ENCODE measurements at places on chromosomes 3 and 15.

- no peak for DNase-seq
Observed at GRCh38 chr15:66899555-66900350, 165.6 kb upstream of the SMAD3 start.

DNA sequence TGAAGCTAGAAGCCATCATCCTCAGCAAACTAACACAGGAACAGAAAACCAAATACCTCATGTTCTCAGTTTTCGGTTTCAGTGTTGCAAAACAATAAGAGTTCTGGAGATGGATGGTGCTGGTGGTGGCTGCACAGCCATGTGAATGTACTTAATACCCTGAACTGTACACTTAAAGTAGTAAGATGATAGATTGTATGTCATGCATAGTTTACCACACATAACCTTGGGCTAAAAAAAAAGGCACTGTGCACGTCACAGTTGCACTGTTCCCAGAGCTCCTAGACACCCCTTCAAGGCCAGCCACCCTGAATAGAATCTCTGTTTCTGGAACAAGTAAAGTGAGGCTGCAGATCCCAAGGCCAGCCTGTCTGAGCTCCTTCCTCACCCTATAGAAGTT is 243.3 kb upstream of the IGF1R start:
- no peak for DNase-seq

GRCh38 chr3:39388741-39389248 is 5.6 kb downstream of the SLC25A38 start:
- no peak for DNase-seq

DNA sequence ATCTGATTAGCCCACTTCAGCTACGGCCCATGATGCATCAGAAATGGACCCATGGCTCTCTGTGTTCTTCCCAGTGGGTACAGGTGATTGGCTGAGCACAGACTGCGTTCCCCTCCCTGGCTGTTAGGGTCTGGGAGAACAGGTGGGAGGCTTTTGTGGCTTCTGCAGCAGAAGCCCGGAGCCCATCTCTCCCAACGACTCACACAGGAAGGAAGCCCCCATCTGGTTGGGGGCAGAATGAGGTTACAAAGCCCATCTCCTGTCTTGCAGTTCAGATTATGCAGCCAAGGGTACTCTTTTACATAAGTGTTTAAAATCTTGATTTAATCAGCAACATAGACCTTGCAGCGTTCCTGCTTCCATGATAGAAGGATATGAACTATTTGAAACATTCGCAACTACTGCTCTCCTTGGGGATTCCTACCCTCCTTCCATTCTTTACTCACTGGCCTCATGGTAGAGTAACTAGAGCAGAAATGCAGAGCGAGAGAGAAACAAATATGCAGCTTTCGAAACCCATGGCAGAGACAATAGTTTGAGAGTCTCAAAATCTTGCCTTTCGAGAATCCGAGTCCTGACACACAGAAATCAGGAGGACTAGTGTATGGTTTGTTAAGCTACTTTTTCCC is 291.3 kb downstream of the TLE3 start:
- DNase-seq: no peak

- no peak for DNase-seq
Observed at GRCh38 chr3:104907507-104907906, 459.2 kb upstream of the ALCAM start.

DNA sequence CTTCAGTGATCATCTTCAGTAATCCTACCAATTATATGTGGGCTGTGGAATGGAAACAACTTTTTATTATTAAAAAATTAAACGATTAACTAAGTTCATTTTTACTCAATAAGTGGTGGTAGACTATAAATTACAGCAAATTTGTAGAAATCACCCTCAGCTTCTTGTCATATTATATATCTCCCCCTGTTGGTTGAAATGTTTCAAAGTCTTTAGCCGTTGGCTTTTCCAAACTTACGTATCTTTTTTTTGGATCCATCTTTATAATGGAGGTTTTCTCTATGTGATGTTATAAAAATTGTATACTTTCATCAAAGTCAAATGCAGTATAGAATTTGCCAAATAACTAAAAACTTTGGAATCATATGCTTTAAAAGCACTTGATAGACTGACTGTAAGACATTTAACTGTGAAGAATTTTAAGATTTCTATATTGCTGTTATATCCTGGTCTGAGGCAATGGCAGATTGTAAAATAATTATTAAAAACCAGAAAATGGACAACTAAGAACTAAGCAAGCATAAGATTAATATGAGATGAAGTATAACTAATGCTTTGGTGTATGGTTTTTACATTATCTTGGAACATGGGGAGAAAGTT is 44.7 kb downstream of the ATP11B start:
- DNase-seq: no peak

- no peak for DNase-seq
Observed at GRCh38 chr3:139259398-139259797, 84.4 kb upstream of the MRPS22 start.

GRCh38 chr15:52423852-52424251 is 104.8 kb downstream of the MYO5A start:
- no peak for DNase-seq

DNA sequence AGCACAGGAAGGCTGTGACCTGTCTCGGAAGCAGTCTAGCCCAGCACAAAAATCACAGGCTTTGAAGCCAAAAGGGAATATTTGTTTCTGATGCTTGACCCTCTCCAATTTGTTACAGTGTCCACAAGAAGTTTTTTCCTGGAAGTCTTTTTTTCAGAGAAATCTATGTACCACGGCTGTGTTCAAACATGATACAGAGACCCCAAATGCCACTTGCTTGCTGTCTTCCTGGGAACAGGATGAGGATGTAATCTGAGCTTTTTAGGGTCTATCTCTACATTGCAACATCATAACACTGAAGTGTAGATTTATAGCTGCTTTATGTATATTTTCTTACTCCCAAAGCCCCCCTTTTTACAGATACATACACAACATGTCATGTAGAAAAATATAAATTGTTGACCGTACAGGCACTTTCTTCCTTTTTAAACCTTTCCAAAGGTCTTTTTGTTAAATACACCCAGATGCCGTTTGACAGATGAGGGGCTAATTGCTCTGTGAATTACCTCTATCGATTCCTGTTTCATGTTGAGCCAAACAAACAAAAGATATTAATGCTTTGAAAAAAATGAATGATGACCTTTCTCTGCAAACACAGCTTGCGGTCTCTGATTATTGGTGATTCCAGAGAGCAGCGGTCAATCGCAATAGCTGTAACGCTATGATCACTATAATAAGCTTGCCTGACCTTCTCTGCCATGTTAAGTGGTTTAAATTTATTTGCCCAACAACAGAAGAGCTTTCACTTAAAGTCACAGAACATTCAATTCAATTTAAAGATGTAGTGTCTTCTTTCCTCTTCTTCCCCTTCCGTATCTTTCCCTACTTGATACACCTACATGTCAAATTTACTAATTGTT is 875.9 kb upstream of the NR2F2 start:
- no peak for DNase-seq

DNA sequence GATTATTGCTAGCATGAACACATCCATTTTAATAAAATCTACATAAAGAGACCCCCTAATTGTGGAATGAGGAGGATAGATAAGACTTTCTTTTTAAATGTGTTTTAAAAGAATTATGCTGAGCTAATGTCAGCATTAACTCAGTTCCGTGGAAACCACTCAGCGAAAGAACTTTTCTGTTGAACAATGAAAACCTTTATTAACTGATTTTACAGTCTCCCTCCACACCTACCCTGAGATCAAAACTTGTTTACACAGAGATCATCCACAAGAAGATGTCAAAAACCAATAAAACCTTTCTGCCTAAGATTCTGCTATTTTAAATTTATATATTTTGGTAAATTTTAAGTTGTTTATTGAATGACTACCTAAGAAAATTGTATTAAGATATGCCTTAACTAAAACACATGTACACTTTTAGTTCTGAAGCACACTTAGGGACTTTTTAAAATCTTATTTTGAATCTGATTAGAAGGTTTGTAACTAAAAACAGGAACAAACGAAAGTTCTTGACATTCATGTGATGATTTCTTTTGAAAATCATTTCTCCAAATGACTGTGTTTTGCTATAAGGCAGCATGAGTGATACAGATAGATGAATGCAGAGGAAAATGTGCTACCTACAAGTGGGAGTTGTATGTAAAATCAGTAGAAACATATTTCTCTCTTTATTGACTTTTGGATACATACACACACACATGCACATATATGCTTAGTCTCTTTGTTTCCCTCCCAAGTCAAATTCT is 369.0 kb downstream of the UNC13C start:
- no peak for DNase-seq

DNA sequence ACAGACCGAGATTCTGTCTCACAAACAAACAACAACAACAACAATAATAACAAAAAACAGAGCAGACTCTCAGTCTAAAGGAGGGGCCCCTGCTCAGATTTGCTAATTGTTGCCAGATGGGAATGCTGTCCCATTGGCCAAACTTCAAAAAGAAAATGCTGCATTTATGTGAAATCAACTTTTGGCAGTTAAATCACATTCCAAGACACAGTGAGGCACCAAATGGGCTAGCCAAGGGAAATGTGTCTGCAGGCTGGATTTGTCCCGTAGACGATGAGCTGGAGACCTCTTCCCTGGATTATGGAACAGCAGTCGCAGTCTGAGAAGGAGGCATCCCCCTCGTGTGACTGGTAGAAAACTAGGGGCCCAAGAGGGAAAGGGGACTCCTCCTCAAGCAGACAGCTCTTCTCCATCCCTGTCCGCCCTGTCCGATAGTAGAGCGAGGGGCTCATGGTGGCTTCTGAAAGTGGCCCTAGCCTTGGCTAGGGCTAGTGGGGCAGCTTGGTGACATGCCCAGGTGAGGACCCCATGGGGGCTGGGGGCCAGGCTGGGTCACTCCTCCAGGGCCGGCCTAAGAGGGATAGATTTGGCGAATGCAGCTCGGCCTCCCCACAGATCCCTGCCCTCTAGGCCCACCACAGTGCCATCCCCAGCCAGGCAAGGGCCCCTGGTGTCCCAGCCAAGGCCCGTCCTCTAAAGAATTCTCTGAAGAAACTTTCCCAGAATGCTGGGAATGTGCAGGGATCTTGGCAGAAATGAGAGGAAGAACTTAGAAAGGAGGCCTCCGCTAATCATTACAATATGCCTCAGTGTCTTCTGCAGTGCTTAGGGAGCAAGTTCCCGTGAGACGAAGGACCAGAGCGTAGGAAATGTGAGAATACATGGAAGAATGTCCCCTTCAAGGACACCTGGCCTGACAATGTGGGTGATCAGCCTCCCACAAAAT is 2.0 kb downstream of the SLC22A14 start:
- no peak for DNase-seq

- DNase-seq: no peak
Observed at GRCh38 chr3:25171118-25171807, 256.8 kb upstream of the RARB start.

DNA sequence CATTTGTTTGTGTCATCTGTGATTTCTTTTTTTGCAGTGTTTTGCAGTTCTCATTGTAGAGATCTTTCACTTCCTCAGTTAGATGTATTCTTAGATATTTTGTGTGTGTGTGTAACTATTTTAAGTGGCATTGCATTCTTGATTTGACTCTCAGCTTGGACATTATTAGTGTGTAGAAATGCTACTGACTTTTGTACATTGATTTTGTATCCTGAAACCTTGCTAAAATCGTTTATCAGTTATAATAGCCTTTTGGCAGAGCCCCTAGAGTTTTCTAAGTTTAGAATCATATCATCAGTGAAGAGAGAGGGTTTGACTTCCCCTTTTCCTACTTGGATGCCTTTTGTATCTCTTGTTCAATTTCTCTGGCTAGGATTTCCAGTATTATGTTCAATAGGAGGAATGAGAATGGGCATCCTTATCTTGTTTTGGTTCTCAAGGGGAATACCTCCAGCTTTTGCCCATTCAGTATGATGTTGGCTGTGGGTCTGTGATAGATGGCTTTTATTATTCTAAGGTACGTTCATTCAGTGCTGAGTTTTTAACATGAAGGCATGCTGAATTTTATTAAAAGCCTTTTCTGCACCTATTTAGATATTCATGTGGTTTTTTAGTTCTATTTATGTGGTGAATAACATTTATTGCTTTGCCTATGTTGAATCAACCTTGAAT is 211.7 kb downstream of the MBNL1 start:
- no peak for DNase-seq

- peak; percentile 81 for DNase-seq
Observed at GRCh38 chr15:64141798-64142512, 9.6 kb upstream of the SNX22 start.

DNA sequence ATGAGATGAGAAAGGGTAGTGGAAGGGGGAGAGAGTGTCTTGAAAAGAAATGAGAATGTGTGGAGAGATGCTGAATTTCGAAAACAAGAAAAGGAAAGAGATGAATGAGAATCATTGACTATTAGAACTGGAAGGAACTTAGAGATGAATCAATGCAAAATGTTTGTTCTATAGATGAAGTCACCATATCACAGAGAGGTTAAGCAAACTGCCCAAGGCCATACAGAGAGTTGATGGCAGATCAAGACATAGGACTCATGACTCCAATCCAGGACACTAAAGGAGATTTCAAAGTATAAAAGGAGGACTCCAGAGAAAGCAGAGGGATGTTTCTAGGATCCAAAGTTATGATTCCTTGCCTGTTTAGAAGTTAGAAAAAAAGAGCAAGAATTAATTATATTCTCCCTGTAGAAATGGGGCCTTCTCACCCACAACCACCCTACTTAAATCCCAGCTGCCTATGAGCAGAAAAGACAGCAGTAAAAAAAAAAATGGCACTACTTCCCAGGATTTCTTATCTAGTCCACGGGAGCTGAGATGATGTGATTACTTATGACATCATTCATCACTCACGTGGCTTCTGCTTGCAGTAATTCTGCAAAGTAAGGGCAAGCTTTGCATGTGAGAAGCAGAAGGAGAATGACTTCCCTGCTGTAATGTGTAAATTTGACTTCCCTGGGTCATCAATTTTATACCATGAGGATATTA is 210.8 kb upstream of the MRPL3 start:
- DNase-seq: no peak

DNA sequence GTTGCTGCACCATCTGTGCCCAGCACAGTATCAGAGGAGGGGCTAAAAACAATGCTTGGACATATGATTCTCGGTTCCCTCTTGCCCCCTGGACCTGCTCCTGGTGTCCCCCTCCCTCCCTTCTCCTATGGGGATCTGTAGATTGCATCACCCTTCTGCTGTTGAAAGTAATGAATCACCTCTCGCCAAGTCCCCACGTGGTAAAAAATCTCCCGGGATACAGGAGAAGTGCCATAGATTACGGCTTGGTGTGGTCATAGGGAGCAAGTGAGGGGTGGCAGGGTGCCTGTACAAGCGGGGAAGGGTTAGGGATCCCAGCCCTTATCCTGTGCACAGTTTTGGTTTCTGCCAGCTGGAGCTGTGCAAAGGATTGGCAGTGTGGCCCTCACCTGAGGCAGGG is 37.7 kb downstream of the AMOTL2 start:
- no peak for DNase-seq

DNA sequence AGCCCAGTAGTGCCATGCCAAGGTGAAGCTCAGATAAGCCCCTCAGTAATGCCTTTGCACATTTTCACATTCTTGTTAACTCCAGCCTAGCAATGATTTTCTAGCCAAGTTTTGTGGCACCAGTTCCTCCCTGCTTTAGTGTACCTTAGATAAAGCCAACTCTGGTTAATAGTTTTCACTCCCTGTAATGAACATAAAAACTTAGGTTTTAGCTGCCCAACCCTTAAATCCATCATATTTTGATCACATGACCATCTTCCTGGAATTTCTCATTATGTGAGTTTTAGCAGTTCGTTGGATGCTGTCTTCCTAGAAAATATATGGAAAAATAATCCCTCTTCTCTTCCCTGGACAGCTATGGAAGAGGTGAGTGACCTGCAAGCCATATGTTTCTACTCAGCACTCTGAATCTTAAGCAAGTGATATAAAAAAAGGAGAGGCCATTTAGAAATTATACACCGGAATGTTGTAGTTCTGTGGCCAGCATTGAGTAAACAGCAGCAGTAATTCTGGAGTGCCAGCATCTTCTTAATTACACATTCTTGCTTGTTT is 62.2 kb upstream of the P2RY1 start:
- DNase-seq: no peak
